ENCODE measurements at places on chromosomes 12 and 14.

GRCh38 chr14:64612971-64613666 is 63.4 kb downstream of the PPP1R36 start:
- no peak for DNase-seq

DNA sequence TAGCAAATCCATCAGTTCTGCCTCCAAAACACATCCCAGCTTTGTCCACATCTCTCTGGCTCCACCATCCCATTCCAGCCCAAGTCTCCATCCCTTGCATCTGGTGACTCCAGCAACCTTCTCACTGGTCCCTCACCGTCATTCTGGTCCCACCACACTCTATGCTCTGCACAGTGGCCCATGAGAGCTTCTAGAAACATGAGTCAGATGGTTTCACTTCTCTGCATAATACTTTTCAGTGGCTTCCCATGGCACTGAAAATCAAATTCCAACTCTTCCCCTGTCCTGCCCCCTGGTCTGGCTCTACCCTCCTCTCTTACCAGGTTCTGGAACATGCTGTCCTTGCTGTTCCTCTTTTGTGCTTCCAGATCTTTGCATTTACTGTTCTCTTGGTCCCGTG is 17.2 kb upstream of the C12orf76 start:
- no peak for DNase-seq

DNA sequence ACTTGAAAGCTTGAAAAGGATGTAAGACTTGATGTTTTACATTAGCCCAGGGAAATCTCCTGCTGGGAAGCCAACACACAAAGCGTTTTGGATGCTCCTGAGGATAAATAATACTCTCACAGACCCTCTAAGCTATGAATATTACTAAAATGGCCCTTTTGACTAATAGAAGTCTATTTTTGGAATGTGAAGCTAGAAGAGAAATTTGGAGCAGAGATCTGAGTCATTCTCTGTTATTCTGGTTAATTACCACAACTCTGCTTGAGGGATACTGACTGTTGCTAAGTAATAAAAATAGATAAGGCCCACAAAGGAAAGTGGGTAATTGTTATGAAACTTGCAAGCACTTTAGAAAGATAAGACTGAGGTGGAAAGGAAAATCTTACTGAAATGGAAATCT is 346.2 kb upstream of the STXBP6 start:
- no peak for DNase-seq

- no peak for DNase-seq
Measured at GRCh38 chr12:96462571-96463280, 26.7 kb upstream of the CFAP54 start.

DNA sequence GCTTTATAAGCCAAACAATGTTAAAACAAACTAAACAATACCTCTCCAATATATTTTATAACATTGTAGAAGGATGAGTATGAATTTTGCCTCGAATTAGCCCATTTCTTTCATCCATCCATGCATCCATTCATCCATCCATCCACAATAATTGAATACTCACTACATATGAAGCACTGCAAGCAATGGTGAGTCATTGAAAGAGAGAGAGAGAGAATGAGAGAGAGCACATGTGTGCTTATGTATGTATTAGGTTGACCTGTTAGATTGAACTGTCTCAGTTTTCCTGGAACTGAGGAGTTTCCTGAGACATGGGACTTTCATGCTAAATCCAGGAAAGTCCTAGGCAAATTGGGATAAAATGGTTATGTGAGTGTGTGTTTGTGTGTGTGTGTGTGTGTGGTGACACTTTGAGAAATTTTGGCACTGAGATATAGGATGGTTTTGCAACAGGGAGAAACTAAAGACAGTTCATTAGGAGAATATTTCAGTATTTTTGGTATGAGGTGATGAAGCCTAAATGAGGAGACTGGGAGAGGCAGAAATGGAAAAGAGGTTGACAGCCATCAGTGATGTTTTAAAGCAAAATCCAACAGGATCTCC is 98.4 kb downstream of the C12orf75 start:
- DNase-seq, result no peak

DNA sequence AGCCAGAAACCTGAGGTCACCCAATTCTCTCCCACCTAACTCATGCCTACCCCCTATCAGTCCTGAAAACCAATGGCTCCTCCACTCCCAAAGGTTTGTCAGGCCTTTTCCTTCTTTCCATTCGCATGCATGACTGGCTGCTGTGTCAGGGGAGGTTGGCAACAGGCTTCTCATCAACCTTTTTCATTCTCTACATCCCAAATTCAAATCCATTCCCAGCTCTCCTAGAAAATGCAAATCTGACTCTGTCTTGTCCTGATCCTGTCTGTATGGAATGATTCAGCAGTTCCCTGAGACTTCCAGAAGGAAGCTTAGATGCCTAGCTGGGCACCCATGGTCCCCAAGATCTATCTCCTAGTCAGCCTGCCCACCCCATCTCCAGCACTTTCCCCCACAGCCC is 5.0 kb upstream of the CTDSP2 start:
- DNase-seq, result no peak

DNA sequence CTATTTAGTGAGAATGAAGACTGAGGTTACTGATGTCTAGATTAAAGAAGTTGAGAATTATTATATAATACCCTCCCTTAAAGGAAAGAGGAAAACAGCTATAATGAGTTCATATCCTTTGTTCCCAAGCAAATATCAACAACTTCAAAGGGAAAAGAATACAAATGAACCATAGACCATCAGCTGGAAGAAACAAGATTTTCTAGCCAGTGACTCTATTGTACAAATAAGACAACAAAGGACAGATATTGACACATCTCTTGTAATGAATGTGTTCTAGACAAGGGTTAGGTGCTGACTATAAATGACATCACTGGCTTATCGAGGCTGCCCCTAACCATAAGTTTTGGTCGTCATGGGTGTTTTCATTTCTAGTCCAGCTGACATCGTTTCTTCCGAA is 48.2 kb downstream of the SLC38A4 start:
- DNase-seq, result no peak

DNA sequence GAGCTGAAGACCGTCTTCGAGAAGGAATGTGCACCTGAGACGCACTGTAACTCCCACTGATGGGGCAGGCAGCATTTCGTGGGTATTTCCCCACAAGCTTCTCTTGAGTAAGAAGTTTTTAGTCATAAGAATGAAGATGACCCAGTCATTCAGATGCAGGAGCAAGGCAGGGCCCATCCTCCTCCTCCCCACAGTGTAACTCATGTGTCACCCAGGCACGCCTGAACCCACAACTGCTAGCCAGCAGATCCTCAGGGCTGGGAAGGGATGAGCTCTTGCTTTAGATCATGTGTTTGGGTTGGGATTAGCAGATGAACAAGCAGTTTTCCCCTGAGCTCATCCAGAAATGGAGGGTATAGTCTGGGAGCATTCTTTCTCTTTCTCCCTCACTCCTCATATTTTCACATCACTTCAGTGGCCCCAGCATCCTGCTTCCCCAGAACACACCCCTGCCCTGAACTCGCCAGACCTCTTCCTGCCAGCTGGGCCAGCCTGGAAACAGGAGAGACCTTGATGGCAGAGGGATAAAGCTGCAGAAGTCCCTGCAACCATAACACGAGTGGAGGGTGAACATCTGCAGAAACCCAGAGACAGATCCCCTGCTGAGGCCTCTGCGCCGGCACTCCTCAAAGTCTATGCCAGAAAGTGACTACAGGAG is 73.3 kb downstream of the B4GALNT3 start:
- peak; percentile 74 for DNase-seq

GRCh38 chr12:6065863-6066199 is 58.6 kb downstream of the VWF start:
- DNase-seq, result no peak

GRCh38 chr14:92726135-92726932 is 22.1 kb downstream of the LGMN start:
- no peak for DNase-seq

- no peak for DNase-seq
Measured at GRCh38 chr12:66352197-66352596, 49.9 kb downstream of the HELB start.

DNA sequence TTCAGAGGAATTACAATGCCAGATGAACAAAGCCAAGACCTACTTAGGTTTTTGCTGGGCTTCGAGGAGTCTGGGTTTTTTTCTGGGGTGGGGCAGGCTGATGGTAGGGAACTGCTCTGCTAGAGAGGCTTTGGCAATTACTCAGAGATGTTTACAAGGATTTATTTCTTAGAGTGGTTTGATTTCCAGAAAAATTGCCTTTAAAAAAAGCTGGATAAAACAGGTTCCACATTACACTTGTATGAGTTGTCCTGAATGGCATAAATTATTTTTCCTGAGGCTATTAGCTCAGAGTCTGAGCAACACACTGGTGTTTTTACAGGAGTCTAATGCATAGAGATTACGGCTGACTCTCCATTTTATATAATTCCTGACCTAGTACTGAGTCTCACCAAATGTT is 118.5 kb upstream of the FRMD6 start:
- peak; percentile 68 for DNase-seq

DNA sequence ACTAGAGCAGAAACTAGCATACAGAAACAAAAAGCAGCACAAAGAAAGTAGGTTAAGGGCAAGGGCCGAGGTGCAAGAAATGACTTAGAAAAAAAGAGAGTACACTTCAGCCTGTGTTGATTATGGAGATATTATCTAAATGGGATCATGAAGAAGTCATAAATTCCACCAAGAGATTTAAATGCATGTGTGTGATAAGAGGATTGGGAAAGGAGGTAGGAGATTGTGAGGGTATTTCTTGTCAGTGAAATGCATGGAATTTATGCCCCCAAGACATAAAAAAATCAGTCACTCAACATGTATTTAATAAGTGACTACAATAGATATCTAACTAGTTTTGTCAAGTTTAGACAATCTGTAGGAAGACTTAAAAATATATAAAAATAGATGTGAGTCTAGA is 976.2 kb upstream of the LRFN5 start:
- no peak for DNase-seq

GRCh38 chr14:105085766-105086165 is 20.5 kb upstream of the GPR132 start:
- no peak for DNase-seq

DNA sequence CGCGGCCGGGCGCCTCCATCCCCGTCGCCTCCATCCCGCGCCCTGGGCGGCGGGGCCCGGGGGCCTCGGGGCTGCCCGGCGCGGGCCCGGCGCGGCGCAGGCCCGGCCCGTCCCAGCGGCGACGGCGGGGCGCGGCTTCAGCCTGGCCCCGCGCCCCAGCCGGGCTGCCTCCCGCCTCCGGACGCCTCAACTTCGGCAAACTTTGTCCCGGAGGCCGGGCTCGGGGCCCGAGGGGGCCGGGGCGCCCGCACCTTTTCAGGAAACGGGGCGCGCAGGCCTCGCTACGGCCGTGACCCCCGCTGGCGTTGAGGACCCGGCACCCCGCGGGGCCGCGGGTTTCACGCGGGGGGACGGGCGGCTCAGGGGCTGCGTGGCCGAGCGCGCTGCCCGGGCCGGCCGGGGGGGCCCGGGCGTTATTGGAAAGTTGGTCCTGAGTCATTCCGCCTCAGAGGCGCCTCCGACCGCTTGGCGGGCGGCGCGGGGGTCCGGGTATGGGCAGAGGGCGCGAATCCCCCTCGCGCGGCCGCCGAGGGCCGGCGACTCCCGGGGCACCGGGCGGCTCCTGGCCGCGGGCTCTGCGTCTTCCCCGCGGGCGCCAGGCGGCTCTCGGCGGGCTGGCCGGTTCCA is 575 bp downstream of the TRAF3 start:
- DNase-seq, result no peak

DNA sequence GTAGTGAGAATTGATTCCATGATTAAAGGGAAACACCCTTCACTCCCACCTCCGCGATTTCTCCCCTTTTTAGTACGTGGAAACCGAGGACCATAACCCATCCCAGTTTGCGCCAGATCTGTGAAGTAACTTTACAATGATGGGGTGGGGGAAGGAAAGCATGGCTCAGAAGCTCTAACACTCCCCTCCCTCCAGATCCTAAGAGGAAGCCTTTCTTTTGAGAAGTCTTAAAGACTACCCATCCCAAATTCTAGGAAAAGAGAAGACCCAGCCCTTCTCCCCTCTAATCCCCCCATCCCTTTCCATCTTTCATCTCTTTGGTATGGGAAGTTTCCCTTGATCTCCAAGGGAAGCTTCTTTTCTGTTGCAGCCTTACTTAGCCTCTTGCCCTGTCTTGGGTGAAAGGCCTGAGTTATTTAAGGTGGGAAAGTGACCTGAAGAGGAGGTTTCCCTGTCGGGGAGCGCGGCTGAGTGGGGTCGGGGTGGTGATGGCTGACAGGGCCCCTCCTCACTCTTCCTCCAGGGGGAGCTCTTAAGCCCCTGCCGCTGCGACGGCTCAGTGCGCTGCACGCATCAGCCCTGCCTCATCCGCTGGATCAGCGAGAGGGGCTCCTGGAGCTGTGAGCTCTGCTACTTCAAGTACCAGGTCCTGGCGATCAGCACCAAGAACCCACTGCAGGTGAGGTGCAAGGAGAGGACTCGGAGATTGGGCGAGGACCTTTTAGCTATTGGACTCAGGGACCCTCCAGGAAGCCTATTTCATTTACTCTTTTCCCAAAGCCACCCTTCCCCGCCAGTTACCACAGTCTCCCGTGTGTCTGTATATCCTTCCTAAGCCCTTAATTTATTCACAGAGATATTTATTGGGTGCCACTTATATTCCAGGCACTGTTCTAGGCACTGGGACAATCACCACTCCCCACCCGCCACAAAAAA is 1.8 kb downstream of the MARCHF9 start:
- DNase-seq, result no peak

DNA sequence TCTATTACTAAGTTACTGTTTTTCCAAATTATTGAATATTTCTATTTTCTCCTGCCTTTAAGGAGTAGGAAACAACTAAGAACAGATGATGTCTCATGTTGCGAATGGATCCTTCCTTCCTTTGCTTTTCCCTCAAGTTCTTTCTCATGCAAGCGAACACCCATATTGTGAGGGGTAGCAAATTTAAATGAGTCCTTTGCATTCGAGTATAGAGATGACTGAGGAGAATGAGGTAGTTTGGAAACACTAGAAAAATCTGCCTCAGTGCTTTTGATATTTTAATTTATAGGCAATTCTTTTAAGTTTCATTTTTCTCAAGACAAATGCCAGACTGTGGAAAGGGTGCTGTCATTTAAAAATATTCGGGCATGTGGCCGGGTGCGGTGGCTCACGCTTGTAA is 56.1 kb downstream of the TRAF3 start:
- no peak for DNase-seq

GRCh38 chr14:100317912-100318808 is 5.0 kb upstream of the SLC25A47 start:
- peak; percentile 18 for DNase-seq

DNA sequence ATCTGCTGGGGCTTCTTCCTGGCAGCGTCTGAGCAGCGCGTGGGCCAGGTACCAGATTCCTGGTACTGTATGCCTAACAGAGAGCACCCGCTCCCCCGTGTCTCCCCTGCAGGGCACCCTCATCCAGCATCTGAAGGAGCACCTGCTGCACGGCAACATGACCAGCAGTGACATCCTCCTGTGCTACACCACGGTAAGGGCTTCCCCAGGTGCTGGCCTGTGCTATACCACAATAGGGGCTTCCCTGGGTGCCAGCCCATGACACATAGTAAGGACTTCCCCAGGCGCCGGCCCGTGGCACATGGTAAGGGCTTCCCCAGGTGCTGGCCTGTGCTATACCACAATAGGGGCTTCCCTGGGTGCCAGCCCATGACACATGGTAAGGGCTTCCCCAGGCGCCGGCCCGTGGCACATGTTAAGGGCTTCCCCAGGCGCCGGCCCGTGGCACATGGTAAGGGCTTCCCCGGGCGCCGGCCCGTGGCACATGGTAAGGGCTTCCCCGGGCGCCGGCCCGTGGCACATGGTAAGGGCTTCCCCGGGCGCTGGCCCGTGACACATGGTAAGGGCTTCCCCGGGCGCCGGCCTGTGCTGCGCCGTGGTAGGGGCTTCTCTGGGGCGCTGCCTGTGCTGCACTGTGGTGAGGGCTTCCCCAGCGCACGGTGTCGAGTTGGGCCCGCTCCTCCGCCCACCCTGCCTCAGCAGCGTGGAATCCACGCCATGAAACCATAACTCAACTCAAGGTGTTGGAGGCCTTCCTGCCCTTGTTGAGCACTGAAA is 49.3 kb downstream of the AACS start:
- no peak for DNase-seq

Measured in fibroblast of skin of left quadriceps (primary cell).